Thoracic aorta (tissue), 2 donors: ENCODE measurements at places on chromosomes 16 and 17. TPM values are rescaled to one million over a fixed set of nuclear protein-coding genes. Genes with fewer than 3 reads are reported as not detected.

The ZG16 gene
- not detected for total RNA-seq

The TSNAXIP1 gene
- total RNA-seq = 8.5 TPM

The DNASE1L2 gene
- 2.3 TPM for total RNA-seq

The PLD6 gene
- total RNA-seq = 0.68 TPM

The ADAM11 gene
- 0.41 TPM for total RNA-seq

DNA sequence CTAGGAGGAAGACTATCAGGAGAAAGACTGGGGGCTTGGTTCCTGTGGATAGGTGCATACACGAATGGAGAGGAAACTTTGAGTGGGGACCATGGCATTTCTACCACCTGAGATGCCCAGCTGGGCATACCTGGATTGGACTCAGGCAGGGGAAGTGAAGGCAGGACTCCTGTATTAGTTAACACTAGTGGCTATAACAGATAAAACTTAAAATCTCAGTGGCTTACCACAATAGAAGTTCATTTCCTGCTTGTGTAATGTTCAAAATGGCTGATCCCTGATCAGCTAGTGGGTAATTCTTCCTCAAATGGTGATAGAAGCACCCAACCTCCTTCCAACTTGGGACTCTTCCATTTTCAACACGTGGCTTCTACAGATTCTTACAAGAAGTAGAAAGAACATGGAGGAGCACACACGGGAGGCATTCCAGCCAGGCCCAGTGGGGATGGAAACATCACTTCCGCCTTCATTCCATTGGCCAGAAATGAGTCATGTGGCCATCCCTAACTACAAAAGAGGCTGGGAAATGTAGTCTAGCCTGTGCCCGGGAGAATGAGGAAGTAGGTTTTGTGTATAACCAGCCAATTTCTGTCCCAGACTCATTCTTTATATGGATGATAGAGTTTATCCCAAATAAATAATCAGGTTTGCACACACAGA, 112.1 kb downstream of the UTP18 start:
- no peak for DNase-seq

- DNase-seq = no peak
Observed at GRCh38 chr17:2485543-2485942, 26.1 kb downstream of the METTL16 start.

GRCh38 chr17:74430706-74431567, 951 bp upstream of the GPRC5C start:
- peak; percentile 81 for DNase-seq

DNA sequence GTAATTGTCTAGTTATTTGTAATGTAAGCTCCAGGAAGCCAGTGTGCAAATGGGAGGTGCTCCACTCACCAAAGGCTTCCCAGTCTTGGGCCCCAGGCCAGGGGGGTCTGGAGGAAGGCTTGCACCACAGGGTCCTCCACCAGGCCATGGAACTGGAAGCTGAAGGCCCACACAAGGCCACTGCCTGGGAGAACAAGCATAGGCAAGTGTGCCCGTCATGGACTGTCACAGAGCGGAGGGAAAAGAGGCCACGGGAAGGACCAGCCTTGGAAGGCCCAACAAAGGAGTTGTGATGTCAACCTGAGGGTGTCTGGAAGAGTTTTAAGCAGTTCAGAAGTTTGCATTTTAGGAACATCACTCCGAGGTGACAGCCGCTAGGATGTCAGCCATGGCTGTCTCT, 3.0 kb upstream of the SRRM2 start:
- no peak for DNase-seq

- DNase-seq = no peak
Observed at GRCh38 chr17:44788139-44788538, 29.4 kb downstream of the ADAM11 start.
